ENCODE measurements at places on chromosomes 7 and 10.

DNA sequence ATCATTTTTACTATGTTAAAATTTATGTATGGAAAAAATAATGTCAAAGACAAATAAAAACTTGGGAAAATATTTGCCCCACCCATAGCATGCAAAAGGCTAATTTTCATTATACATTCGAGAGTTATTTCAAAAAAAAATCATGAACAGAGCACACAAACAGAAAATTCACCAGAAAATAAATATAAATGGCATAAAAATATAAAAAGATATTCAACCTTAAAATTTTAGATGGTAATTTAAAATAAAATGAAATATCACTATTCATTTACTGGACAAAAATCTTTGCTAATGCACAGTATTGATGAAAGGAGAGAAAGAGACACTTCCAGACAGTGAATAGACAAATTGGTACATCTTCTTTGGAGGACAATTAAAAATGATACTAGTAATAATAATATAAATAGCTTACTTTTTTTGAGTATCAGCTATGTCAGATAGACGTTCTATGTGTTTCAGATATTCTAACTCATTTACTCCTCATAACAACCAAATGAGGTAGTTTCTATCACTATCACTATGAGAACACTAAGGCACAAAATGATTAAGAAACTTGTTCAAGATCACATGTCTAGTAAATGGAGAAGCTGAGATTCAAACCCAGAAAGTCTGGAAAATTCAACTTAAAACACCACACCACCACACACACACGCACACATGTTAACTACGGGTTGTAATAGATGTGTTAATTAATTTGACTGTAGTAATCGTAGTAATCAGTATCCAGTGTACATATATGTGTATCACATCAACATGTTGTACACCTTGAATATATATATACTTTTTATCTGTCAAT lies 63.0 kb downstream of the CCDC71L start:
- DNase-seq: no peak

DNA sequence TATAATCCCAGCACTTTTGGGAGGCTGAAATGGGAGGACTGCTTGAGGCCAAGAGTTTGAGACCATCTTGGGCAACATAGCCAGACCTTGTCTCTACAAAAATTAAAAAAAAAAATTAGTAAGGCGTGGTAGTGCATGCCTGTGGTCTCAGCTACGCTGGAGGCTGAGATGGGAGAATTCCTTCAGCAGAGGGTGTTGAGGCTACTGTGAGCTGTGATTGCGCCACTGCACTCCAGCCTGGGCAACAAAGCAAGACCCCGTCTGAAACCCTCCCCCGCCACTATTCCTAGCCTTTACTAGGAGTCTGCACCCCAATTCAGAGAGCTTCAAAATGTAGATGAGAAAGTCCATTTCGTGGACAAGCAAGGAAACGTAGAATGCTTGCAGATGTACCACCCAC lies 95.2 kb downstream of the PRPF18 start:
- no peak for DNase-seq

DNA sequence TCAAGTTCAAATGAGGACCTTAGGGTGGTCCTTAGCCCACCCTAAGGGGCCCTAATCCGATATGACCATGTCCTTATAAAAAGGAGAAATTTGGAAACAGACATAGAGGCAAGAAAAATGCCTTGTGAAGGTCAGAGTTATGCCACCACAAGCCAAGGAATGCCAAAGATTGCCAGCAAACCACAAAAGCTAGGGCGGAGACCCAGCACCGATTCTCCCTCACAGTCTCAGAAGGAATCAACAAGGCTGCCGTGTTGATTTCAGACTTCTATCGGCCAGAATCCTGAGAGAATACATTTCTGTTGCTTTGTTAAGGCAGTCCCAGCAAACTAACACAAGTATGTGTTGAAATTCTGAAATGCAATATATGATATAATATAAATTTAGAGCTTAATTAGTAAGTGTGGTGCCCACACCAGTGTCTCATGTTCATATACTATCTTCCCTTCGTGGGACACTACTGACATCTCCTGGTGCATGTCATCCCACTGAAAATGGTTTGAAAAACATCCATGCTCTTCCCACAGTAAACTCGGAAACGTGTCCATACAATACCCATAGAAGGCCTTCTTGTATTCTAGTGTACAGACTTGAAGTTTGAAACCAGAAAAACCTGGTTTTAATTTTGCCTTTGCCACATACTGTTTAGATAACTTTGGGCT lies 349.0 kb downstream of the TNS3 start:
- no peak for DNase-seq

- peak; percentile 45 for DNase-seq
Measured at GRCh38 chr10:132957981-132958882, 15.9 kb upstream of the CFAP46 start.

DNA sequence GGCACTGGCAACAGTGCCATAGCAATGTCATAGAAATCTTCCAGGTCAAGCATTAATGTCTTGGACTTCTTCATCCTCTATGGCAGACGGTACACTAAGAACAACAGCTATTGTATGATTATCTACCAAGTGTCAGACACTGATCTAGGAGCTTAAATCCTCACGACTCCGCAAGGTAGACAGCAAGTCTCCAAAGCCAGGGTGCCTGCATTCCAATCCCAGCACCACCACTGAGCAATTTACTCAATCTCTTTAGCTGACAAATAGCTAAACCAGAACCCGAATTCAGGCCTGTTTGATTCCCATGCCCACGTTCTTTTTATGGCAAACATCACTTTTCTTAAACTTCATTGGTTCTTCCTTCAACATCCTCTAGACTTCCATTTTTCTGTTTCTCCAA lies 31.8 kb downstream of the DNMBP start:
- DNase-seq: no peak

DNA sequence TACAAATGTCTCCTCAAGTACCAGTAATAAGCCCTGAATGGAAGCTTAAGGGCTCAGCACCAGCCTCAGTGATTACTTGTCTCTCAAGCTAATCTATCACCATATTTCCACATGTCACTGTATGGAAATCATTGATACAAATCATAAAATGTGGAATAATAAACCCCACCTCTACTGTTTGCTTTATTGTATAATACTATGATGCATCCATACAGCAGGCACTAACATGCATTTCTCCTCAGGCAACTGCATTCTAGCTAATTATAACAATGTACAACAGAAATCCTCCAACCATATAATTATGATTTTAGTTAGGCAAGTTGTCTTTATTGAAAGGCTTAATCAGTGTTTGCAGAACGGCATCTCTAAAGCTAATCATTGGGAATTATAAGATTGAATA lies 26.2 kb downstream of the CRPPA start:
- no peak for DNase-seq
